ENCODE measurements at places on chromosomes 1 and 21. TPM values are rescaled to one million over a fixed set of nuclear protein-coding genes. Genes with fewer than 3 reads are reported as not detected.

The GBP6 gene
- total RNA-seq: not detected

The TMPRSS2 gene
- 0.13 TPM for total RNA-seq

The RHD gene
- total RNA-seq: not detected

The MSTO1 gene
- total RNA-seq: 41.3 TPM
